Activated naive CD4-positive, alpha-beta T cell (primary cell): ENCODE measurements at places on chromosomes 11 and 22.

DNA sequence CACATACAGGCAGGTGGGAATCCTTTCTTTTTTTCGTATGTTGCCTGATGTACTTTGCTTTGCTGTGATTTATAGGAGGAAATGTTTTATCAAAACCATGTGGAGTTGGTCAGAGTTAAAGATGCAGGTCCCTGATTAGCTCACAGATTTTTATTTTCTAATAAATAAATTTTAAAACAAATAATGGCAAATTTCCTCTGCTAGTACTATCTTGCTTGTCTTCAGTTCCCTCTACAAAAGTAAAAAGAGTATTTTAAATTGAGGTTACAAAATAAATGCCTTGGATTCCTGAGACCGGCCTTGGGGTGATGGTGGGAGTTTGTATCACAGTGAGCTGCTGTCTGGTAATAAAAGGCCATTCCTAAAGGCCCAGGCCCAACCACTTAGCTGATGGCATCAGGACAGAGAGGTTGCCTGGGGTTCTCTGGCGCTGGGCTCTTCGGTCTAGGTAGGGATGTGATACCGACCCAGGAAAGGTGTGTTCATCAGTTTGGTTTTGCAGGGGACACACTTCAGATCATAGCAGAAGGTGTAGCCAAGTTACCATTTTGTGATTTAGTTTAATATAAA, 129.0 kb downstream of the TBC1D22A start:
- no peak for DNase-seq

DNA sequence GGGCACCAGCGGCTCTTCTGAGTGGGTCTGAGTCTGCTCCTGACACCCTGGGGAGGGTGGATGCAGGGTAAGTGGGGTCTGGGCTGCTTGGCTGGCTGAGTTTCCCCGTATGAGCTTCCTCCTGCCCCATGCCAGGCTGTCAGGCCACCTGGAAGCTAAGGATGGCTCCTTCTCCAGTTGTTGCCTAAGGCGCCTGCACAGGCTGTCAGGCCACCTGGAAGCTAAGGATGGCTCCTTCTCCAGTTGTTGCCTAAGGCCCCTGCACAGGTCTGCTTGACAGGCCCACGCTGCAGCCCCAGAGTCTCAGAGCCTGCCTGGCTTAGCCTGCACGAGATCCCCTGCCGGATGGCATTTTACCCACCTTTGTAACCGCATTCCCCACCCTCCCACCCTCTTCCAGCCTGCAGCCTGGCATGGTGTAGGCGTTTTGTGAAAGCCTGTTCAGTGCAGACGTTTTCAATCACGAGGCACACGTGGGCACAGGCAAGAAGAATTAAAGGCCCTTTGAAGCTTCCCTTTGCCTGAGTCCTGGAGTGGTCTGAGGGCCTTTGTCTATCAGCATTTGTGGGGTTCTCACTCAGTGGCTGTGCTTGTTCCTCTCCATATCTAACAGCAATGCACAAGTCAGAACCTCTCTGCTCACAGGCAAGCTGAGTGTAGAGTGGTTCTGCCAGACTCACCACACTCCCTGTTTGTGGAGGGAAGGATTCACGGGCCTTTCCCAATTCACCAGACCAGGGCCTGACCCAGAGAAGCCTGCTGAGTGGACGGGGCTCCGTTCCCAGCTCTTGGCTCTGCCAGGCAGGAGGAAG, 40.2 kb upstream of the B3GAT1 start:
- no peak for DNase-seq

DNA sequence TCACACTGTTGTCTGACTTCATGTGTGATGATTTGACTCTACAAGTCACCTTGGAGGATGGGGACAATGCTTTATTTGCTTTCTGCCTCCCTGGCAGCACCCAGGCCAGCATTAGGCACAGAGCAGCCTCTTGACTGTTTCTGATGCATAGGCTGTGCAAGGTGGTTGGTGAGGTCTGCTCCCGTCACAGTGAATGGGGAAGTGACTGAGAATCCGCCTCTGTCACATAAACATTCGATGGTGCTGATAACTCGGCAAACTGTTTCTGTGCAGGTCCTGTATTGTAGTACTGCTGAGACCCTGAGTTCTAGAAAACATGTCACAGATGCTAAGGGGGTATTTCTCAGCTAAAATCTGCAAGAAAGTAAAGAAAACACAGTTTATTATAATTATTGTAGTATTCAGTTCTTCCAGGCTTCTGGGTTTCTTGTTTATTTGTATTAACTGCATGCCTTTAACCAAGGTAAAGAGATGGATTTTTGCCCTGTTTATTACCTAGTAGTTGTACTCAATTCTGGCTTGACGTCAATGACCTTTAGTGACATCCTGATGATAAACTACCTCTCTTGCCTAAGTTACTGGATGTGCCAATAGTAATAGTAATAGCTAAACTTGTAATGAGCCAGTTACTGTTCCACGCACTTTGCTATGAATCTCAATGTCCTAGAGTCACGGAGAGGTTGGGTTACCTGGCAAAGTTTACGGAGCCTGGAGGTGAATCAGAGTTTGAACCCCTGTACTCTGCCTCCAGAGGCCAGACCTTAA, 24.8 kb upstream of the RCN1 start:
- no peak for DNase-seq

GRCh38 chr11:89490602-89490980, 584 bp downstream of the NOX4 start:
- DNase-seq, result no peak

DNA sequence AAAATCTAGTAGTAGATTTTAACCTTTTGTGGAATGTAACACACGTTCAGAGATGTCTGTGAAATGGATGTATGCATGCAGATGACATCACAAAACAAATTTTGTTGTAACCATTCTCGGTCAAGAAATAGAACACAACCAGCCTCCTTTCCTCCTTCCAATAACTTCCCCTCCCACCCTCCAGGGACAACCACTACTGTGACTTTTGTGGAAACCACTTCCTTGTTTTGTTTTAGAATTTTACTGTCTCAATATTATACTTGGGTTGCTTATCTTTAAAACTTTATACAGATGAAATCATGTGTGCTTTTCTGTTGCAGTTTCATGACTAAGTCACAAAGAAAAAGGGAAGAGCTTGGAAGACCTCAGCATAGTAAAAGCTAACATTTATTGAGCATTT, 189.4 kb upstream of the NCAM1 start:
- DNase-seq, result no peak

DNA sequence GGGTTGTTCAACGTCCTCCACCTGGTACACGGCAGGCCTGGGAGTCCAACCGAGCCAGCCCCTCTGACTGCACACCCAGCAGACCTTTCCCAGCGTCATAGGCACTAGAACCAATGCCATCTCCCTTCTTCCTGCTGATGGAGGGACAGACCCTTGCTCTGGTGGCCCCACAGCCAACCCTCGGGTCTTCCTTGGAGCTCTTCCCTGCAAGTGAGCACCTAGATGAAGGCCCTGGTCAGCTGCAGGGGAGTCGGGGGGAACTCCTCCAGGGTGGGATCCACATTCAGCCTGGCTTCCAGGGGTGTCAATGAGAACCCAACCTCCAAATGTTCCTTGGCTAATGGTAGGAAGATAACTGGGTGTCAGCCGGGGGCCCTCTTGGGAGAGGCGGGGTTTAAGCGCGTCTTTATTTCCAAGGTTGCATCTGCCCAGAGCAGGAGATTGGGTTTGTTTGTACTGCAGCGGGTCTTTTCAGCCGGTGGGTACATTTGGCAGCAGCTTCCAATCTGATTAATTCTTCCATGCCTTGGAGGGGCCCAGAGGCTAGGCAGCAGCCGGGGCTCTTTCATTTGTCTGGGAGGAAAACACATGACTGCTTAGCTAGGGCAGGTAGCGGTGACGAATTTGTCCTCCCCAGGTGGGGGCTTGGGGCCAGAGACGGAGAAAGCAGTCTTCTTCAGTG, 56.0 kb upstream of the SHISAL1 start:
- DNase-seq, result no peak

DNA sequence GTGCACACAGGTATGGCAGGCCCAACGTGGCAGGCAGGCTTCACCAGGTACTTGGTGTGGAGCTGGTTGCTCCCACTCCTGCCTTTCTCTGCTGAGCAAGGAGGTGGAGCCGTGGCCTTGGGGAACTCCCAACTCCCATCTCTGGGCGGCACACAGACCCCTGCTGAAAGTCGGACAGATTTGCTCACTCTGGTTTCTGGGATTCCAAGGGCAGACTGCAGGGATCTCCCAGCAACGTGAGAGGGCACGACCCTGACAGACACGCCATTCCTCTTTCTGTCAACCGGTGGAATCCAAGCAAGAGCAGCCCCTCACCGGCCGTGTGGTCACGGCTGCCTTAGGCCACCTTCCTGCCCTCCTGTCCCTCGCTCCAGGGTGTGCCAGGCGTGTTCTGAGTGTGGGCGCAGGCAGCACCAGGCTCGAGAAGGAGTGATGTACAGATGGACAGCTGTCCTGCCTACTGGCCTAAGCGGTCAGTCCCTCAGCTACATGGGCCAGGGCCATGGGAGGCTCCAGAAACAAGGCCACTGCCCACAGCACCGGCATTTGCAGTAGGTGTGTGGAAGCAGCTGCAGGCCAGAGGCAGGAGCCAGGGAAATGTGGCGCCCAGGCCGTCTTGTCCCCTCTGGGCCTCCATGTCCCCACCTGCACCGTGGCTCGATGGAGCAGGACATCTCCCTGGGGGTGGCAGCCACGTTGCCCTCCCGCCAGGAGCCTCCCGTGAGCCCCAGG, 13.7 kb upstream of the PPARA start:
- no peak for DNase-seq

DNA sequence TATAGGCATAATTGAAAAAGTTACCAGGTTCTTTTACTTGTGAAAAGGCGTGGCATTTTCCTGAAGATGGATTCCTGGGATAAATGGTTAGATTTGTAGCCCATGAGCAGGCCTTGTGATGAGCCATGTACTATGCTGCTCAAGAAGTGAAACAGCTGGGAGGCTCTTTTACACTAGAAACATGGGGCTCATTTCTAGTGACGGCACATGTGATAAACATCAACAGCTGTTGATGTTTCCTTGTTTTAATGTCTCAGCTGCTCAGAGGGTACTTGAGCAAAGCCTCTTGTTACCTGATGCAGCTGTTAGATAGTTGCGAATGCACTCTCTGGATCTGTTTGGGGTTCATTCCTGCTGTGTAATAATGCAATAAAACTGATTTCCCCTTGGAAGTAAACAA, 396.8 kb downstream of the GUCY1A2 start:
- no peak for DNase-seq

- no peak for DNase-seq
These were observed 2.1 kb upstream of the DMC1 start for GRCh38 chr22:38572065-38572464.

DNA sequence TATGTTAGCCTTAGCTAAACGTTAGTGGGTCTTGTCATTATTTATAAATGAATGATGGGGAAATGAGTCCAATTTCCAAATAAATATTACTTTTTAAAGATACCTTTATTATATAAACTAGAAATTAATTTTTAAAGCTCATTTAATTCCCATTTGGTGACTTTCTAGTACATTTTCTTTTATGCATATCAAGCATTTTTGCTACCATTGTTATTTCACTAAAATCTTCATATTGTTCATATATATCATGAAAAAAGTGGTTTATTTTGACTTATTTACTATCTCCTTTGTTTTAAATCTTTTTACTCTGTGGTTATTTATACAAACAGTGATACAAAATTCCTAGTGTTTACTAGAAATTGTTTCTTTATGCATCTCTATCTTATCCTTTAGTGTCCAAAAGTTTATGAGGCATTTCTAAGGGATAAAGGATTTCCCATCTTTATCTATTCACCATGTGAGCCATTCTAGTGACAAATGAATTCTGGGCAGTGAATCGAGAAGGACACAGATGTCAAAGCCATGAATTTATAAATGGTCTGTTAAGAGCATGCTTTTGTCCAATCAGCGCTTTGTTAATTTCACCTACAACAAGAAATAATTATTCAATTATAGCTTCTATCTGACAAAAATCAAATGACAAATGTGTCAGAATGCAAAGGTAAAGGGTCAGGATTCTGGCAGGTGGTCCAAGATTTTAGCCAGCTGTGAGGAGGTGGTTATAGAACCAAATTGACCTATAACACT, 70.6 kb downstream of the PRMT3 start:
- no peak for DNase-seq

DNA sequence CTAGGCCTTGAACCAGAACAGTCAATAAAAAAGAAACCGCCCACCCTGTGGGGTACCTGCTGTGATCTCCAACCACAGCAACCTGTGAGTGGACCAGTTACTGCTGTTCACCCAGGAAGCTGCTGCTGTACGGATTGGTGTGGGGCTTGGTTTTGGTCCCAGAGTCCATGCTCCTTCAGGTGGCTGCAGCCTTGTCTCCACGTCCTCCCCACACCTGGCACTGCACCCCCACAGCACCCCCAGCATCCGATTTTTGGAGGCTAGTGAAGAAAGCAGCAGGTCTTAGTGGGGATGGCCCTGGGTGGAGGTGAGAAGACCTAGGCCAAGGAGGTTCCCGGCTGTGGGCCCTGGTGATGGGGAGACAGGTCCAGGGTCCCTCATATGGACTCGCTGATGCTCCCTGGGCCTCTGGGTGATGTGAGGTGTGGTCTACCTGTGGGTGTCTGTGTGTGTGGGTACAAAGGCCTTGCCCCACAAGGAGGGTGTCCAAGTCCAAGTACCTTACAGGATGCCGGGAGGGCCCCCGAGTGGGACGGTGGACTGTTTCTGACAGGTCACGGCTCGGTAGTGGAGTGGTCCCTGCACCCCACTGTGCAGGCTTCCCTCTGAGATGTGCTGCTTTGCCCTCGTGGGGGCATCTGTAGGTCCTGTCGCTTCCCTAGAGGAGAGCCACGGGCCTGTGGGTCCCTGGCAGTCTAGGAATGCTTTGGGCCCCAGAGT, 283.4 kb downstream of the TBC1D22A start:
- DNase-seq, result no peak

- DNase-seq, result no peak
These were observed 94.9 kb downstream of the SLC17A6 start for GRCh38 chr11:22433094-22433455.

GRCh38 chr11:115241899-115242298, 262.3 kb downstream of the CADM1 start:
- DNase-seq, result no peak

DNA sequence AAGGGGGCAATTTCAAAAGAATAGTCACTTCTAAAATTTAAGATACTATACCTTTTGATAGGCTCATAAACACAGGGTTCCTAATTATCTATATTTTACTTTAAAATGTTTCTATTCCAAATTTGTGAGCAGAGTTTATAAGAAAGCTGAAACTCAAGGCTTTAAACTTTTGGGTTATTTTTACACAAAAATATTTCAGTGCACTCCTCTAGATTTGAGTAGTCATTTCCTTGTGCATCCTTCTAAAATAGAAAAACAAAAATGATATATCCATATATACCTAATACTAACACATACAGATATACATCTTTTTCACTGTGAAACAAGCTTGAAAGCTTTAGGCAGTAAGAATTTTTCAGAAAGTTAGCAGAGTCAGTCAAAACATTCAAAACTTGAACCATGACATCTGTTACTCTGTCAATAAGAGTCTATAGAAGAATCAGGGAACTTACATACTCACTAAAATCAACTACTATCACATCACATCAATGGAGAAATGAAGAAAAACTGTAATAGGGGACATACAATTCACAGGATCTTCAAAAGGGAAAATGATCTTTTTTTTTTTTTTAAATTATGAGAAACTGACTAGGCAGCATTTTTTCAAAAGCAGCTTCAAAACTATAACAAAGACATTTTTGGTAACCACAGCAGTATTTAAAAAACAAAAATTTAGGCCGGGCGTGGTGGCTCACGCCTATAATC, 5.1 kb downstream of the PHF21A start:
- no peak for DNase-seq
